Smooth muscle cell of the brain vasculature (primary cell): ENCODE measurements at places on chromosomes 1 and 21.
A peak's percentile ranks its signal among the peaks of the same experiment; 100 is the strongest.

GRCh38 chr1:217089361-217090014 is 366.3 kb upstream of the ESRRG start:
- DNase-seq: no peak

DNA sequence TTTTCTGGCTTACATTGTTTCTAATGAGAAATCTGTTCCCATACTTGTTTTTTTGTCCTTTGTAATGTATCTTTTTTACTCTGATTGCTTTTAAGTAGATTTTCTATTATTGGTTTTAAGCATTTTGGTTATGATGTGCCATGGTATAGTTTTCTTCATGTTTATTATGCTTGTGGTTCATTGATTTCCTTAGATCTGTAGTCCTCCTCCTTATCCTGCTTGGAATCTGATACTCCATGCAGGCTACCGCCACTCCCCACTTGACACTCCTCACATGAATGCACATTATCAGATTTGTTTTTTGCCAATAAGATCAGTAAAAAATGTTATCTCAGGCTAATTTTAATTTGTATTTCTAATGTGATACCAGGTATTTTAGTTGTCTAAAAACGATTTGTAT is 20.8 kb downstream of the UROD start:
- DNase-seq: no peak

- DNase-seq: no peak
These were observed 77.7 kb upstream of the TMEM51 start for GRCh38 chr1:15075817-15076216.

DNA sequence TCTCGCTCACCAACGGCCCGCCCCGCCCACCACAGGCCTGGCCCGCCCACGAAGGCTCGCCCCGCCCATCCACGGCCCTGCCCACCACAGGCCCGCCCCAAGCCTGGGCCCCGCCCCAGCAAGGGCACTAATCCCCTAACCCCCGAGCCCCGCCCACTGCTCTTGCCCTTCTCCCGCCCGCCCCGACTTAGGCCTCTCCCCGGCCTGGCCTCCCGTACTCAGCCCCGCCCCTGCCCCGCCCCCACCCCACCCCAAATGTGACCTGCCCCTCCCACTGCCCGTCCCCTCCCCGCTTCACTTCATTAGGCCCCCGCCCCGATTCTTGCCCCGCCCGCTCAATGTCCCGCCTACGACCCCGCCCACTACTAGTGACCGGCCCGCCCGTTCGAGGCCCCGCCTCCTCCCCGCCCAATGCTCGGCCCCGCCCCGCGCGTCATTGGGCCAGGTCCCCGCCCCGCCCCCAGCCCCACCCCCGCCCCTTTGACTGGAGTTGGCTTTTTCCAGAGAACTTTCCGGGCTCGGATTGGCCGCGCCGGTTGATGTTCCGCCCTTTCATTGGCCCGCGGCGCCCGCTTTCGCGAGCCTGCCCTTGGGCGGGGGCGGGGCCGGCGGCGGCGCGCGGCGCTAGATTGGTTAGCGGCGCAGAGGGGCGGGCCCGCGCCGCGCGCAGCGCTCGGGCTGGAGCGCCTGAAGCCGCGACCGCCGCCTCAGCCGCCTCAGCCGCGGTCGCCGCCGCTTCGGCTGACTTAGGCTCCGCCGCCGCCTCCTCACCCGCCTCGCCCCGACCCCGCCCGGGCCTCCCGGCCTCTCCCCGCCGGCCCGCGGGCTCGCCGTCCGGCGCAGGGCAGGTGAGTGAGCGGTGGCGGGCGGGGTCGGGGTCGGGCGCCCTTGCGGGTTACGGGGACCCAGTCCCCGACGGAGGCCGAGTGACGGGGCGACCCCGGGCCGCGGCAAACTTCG is at the start of gene PCBP3:
PCBP3 (plus strand) TSS at position 705 of the 960 bp plus-strand sequence. CDS start 206,361 bp downstream, outside the sequence.
- peak; percentile 87 for DNase-seq

- DNase-seq: no peak
These were observed 238.6 kb downstream of the FOXD2 start for GRCh38 chr1:47676311-47677054.

- DNase-seq: no peak
These were observed 9.3 kb downstream of the ATP1A2 start for GRCh38 chr1:160124705-160125478.

- DNase-seq: no peak
These were observed 36.2 kb downstream of the UMODL1 start for GRCh38 chr21:42107177-42107880.

DNA sequence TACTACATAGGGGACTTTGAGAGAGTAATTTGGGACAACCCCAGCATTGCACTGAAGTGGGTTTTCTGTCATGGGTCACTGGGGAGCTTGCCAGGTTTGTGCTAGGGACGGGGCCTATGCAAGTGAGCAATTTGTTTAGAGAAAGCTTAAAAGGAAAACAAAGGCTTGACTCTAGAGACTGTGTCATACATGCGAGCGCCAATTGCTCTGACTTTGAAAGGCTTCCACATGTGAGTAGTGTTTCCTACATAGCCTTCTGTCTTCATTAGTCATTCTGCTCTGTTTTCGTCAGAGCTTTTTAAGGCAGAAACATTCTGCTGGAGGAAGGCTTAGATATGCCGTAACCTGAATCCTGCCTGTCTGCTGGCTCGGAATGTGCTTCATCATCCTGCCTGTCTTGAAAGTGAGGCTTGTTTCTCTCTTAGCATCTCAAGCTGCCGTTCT is 28.4 kb downstream of the TRIM45 start:
- peak; percentile 72 for DNase-seq

DNA sequence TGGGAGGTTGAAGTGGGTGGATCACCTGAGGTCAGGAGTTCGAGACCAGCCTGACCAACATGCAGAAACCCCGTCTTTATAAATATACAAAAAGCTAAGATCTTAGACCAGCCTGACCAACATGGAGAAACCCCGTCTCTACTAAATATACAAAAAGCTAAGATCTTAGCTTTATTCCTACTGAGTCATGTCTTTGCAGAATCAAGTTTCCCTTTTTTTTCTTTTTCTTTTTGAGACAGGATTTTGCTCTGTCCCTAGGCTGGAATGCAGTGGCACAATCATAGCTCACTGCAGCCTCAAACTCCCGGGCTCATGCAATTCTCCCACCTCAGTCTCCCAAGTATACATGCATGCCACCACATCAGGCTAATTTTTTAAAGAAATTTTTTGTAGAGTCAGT is 21.4 kb downstream of the KDM5B start:
- no peak for DNase-seq

DNA sequence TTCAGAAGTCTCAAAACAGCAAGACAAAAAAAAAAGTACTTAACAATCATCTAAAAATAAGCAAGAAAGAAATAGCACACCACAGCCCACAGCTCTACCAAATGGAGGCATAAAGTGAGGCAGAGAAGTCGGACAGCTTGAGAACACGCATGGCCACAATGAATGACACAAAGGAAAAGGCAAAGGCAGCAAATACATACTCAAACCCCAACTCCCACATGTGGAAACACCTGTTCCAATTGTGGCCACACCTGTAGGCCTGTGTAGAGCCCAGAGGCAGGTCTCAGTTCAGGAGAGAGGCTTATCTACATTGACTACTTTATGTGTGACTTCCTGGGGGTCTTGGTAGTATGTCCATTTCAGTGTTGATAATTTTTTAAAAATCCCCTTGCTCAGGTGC is 543.5 kb downstream of the LMO4 start:
- no peak for DNase-seq

DNA sequence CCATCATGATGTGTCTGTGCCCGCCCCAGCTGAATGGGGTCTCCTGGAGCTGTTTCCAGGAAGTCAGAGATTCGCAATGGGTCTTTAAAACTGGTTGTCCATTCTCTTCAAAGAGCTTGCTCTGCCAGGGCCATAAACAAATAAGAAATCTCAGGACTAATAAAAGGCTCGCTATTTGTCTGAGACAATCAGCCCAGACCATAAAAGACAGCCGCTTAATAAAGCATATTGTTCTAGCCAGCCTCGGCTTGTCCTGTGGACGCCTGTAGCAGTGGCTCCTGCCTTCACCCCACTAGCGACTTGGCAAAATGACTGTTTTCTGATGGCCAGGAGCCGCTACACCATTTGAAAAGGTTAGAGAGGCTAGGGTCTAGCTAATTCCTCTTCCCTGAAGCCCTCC is 20.6 kb upstream of the SELENON start:
- no peak for DNase-seq

DNA sequence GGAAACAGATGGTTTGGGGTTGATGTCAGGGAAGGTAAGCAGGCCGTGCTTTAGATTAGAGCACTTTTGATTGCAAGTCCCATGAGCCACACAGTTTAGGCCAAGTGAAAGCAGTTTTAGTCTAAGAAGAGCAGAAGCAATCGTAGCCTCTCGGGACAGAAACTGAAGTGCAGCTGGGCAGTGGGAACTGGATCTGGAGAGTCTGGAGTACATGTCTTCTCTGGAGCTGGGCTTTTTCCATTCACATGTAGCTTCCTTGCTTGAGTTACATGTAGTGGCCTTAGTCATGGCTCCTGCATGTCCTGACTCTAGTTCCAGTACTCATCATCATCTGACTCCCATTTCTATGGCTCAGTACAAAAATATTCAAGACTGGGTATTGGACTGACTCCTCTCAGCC is 16.7 kb downstream of the CAMTA1 start:
- no peak for DNase-seq

DNA sequence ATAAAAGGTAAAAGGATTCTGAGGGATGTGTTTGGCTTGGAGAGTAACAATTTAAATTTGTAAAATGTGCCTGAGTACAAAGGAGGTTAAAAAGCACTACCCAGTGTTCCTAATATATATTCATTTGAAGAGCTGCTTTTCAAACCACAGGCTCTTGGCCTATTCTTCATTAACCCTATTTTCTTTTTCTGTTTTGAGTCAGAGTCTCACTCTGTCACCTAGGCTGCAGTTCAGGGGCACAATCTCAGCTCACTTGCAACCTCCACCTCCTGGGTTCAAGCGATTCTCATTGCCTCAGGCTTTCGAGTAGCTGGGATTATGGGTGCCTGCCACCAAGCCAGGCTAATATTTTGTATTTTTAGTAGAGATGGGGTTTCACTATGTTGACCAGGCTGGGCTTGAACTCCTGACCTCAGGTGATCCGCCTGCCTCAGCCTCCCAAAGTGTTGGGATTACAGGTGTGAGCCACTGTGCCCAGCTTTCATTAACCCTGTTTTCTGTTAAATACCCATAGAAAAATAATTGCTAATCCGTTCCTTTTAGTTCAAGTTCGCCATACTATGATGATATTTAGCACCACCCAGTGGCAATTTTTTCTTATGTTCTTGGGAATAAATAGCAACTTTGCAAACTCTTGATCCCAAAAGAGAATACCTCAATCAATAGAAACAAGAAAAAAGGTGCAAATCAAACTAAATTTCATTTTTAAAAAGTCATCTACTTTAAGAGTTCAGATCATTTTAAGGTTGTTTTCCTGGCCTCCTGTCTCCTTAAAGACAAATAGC is 30.5 kb downstream of the ZBTB8OS start:
- no peak for DNase-seq

DNA sequence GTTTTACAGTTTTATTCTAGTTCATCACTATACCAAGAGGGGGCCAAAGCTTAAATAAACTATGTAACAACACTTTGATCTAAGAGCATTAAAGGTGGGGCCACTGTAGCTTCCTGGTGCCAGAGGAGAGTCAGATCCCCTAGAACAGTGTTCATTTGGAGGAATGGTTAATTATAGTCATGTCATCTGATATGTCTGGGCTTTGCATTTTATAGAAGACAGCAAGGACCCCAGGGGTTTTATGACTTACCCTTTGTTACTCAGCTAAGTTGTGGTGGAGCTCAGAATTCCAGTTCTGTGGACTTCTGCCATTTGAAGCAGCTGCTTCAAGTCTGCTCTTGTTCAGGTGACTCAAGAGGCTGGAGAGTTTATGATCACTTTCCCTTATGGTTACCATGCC is 16.7 kb downstream of the KDM4A start:
- no peak for DNase-seq

DNA sequence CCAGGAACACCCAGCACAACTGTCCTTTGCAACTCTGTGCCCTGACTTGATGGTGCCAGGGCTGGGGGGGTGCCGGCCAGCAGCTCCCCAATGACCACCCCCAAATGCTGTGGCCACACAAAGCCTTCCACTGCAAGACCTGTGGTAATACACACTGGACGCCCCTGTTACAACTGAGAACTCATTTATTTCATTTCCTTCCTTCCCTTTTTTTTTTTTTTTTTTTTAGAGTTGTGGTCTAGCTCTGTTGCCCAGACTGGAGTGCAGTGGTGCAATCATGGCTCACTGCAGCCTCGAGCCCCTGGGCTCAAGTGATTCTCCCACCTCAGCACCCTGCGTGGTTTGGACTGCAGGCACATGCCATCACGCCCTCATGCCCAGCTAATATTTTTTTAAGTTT is 25.2 kb downstream of the TP73 start:
- no peak for DNase-seq

GRCh38 chr1:167904652-167905130 is 9.2 kb downstream of the ADCY10 start:
- DNase-seq: peak; percentile 39

DNA sequence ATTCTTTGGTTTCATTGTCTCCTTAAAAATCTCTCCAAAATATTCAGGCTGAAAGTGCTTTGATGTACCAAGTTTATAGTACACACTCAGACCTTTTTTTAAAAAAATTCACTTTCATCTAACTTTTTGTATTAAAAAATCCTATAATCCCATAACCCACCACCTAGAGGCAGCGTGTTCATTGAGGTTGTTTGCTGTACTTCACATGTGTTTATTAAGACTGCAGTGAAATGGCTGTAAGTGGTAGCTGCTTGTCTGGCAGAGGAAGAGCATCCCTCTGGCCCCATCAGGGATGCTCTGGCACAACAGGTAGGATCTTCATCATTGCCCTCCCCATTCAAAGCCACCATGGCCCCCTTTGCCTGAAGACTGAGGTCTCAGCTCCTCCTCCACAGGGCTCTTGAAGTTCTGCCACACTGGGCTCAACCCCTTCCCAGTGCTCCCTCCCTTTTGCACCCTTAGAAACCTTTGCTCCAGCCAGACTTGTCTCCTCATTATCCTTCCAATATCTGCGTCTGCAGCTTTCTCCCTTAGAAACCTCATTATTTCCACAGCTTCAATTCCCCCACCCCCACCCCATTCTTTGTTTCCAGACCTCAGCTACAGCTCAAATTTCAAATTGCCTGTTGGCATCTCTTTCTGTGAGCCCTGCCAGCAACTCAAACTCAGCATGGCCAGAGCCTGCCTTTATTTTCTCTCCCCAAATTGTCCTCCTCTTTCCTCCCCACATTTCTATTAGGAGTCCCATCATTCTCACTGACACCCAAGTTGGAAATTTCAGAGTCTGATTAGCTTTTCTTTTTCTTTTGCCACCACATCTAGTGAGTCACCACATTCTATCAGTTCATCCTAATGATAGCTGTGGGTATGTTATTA is 369.6 kb upstream of the USP24 start:
- DNase-seq: no peak

DNA sequence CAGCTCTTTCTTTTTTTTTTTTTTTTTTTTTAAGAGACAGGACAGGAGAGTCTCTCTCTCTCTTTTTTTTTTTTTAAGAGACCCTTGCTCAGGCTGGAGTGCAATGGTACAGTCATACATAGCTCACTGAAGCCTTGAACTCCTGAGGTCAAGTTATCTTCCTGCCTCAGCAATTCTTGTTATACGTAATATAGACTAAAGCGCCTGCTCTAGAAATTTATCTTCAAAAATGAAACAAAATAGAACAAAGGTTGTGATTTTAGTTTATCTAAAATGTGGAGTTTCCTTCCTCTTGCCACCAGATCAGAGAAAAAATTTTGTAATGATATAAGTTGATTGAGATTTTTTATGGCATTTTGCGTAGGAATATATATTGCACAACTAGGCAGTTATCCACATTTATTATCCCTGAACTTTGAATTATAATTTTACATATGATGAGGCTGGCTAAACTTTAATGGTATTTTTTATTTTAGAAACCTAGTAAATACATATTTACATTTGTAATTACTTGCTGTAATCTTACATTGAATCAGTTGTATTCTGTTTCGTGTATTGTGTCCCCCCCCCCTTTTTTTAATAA is 44.2 kb downstream of the MTF2 start:
- no peak for DNase-seq

- DNase-seq: no peak
These were observed 89.5 kb downstream of the ADGRL4 start for GRCh38 chr1:78916986-78917385.
